CMK (cell line): ENCODE measurements at places on chromosomes 13 and 19.

GRCh38 chr13:36665630-36666029, 8.2 kb upstream of the SERTM1 start:
- DNase-seq = no peak

DNA sequence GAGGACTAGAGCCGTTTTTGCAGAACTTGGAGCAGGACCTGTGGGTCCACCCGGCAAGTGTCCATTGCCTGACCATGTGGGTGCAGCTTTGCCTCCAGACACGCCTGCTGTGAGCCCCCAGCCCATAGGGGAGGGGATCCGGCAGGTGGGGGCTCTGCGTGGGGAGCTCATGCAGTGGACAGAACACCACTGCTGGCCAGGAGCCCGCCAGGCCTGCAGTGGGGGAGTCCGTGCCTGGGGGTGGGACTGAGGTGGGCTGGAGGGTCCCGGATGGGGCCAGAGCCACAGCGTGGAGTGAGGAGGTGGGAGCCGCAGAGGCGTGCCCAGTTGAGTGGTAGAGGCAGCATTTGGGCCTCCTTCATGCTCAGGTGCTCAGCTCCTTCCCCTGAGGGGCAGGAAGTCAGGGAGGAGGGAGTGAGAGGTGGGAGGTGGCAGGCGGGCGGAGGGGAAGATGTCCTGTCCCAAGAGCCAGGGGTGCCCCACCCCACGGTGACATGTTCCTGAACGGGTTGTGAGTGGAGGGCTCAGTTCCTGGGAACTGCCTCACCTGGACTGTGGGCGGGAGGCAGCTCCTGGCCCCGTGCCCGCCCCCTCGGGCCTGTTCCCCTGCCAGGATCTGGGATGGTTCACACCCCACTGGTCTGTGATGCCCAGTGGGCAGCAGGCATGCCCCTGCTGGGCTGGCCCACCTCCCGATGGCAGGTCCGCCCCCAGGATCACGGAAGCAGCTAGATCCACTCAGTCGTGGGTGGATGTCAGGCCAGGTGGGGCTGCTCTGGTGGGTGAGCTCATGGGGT, 8.8 kb downstream of the ADAT3 start:
- DNase-seq = no peak

- DNase-seq = no peak
Observed at GRCh38 chr19:3012621-3013262, 16.3 kb downstream of the TLE2 start.

GRCh38 chr19:5131506-5132205, 162.7 kb downstream of the KDM4B start:
- no peak for DNase-seq

DNA sequence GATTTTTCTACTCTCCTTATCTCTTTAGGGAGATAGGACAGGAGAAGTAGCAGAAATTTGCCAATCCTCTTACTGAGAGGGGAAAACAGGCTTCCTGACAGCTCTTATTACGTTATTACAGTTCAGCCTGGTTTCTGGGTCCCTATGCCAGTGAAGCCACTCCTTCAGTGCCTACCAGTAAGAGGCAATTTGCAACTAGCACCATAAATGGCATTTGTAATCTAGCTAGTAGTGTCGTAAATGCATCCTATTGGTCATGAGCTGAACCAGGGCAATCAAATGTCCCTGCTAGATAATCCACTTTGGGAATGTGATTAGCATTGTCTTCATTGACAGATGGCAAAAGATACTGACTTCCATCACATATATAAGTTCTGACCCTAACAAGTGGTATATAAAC, 428.8 kb downstream of the DCT start:
- no peak for DNase-seq

- no peak for DNase-seq
Observed at GRCh38 chr19:5387472-5387871, 46.9 kb upstream of the PTPRS start.

- DNase-seq = no peak
Observed at GRCh38 chr13:48559638-48560320, 26.9 kb upstream of the RCBTB2 start.

- no peak for DNase-seq
Observed at GRCh38 chr13:59247171-59247570, 916.6 kb downstream of the DIAPH3 start.

DNA sequence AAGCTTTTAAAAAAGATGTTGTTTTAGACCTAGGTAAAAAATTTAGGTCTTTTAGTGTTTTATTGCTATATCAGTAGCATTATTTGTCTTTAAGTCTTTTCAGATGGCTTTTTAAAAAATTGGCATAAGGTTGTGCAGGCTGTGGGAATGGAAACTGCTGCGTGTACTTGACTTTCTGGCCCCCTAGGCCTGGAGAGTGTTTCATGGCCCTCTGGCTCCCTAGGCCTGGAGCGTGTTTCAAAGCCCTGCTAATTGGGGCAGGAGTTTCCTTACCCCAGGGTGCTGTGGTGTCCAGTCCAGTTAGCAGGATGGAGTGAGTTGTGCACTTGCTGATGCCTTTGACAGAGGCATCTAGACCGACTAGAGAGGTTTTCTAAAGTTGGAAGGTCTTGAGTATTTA, 23.8 kb downstream of the PRAM1 start:
- no peak for DNase-seq

DNA sequence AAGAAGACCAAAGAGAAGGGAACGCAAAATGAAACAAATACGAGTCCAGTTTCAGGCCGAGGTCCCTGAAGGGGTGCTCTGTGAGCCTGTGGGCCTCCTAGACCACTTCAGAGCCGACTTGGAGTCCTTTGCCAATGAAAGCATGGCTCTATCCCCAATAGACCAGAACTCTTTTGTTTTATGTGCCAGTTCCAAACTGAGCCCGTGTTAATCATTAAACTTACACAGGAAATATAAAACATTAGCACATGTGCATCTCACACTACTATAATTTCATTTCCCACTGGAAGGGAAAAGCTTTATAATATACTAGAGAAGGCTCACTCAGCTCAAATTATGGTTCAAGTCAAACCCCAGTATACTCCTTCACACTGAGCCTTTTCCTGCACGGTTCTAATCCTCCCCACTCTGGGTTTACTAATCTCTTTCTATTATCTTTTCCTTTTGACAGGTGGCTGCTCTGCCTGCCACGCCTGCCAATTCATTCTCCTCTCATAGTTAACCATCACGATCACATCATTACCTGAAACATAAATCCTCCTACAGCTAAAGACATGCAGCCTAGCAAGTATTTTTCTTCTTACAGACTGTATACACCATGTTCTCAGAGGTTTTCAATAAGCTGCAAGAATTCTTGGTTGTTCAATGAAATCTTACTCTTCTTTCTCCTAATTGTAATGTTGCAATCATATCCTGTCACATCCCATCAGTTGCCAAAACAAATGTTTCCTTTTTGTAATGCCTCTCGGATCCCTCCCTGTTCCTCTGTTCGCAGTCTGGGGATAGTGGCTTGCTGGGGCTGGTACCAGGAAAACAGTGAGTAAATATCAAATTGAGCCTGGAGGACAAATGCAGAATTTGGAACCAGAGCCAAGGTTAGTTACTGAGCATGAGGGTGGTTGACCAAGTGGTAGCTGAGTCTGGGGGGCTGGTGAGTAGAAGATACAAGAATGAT, 18.8 kb upstream of the WASF3 start:
- no peak for DNase-seq
